Brain (organoid and tissue), 16 donors: ENCODE measurements at places on chromosomes 2 and 18.
A peak's percentile ranks its signal among the peaks of the same experiment; 100 is the strongest.

GRCh38 chr2:122389694-122390093 lies 634.2 kb downstream of the TSN start:
- DNase-seq, result no peak

DNA sequence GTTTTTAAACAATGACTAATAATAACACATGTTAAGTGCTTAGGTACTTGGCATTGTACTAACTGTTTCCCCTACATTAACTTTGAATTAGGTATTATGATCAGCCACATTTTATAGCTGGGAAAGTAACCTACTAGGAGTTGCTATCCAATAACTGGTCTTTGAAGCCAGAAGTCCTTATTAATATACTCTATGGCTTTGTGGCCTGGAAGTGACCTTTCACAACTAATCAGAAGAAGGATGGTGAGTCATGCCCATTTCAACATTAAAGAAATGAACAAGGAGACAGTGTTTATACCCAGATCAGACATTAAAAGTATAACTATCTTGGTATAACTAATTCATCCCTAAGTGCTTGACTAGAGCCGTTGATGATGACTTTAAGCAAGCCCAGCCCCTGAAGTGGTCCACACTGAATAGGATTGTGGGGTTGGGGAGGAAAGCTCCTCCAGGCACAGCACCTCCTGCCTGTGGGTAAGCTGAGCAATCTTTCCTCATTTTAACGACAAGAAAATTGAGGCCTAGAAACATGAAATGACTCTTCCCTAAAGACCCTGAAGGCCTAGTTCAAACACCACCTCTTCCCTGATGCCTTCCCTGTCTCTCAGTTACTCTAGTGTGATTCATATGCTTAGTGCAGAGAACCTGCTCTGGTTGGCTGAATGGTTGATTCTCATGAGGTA lies 71.6 kb upstream of the RFX8 start:
- DNase-seq, result no peak

DNA sequence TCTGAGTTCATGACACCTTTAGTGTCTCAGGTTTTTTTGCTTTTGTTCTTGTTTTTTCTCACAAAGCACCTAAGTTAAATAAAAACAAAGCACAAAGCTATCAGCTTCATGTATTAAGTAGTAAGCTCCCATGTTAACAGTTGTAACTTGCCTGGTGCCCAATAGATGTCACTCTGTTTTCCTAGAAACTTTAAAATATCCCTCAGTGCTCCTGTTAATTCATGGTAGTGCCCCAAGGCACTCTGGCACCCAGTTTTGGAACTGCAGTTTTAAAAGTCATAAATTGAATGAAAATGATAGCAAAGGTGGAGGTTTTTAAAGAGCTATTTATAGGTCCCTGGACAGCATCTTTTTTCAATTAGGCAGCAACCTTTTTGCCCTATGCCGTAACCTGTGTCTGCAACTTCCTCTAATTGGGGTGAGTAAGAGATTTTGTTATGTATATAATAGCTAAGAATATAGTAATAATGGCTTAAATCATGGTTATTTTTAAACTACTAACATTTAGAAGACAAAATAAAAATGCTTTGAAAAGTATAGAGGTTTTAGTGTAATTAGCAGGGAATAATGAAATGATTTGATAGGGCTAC lies 555.0 kb upstream of the TMEFF2 start:
- DNase-seq, result peak; percentile 32

DNA sequence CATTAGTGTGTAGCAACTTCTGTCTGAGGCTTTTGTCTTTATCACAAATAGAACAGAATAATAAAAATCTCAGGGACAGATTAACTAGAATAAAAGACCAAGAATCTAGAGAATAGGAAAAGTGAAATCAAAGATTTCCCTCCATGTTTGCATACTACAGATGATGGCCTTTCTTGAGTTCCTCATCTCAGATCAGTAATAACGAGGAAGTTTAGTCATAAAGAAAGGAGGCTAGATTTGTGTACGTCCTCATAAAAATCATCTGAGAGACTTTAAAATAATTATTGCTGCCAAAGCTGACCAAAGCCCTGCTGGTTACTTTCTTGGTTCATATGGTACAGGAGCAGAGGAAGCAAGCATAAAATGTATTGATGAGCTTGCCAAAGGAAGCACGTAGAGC lies 117.3 kb downstream of the MIB1 start:
- no peak for DNase-seq

DNA sequence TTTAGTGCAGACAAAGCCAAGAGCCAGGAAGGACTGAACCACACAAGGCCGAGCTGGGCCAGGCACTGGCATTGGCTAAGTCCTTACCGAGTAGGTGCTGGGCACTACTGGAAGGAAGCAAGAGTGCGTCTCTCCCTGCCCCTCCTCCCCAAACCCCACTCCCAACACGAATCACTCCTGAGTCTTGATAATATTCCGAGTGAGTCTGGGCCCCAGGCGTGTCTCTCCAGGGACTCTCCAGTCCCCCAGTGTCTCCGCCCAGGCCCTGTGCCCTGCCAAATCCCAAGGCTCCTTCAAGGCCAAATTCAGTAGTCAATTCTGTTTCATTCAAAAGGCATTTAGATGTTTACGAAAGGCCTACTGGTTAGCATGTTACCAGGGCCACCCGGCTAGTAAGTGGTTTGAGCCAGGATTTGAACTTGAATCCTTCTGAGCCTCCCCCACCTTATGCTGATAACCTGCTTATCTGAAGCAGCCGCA lies 82.8 kb downstream of the GLI2 start:
- DNase-seq, result no peak

GRCh38 chr2:24906466-24906865 lies 13.6 kb downstream of the ADCY3 start:
- no peak for DNase-seq

DNA sequence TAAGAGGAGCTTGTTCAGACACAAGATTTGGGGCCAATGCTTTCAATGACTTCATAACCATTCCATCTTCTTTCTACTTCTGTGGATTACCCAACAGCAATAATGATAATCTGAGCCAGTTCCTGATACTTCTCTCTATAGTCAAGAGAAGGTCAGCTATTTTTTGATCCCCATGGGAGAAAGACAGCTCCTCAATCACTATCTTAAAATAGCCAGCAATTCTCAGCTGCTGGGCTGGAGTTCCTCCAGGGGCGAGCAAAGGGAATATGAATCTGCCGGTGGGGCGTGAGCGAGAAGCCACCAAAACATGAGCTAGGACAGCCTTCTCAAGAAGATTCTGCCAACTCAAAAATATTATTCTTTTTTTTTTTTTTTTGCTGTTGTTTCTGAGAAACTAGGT lies at the start of gene TMEM182:
TSS of gene TMEM182 (plus strand) at position 269 of the 400 bp plus-strand sequence. CDS start 187 bp downstream, outside the sequence.
- no peak for DNase-seq

DNA sequence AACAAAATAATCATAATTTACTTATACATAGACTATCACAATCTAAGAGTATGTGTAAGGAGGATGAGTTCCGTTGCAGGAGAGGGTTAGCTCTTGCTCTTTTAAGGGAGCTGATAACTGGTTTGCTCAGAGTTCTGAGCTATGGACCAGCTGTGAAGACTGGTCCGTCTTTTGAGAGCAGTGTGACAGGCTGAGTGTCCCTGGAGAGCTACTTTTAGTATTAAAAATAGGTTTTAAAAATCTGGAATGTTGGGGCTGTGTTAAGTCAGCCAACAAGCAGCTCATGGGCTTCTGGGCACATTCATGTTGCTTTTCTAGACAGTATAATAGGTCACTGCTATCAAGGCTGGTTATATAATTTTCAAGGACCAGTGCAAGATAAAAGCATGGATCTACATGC lies 41.5 kb upstream of the TMEM131 start:
- DNase-seq, result no peak
